ENCODE measurements at places on chromosomes 13 and 19. TPM values are rescaled to one million over a fixed set of nuclear protein-coding genes. Genes with fewer than 3 reads are reported as not detected.

Gene KLF2
- 27.0 TPM for total RNA-seq

Gene LSR
- 10.2 TPM for total RNA-seq

Gene SHISA2
- not detected for total RNA-seq

Gene KL
- 0.05 TPM for total RNA-seq

Gene INSL3
- 0.52 TPM for total RNA-seq

Gene NCR1
- not detected for total RNA-seq

Gene SRRM5
- 0.71 TPM for total RNA-seq

Gene RYR1
- 6.8 TPM for total RNA-seq

Gene TM9SF2
- total RNA-seq: 60.2 TPM

Gene FFAR1
- 0.07 TPM for total RNA-seq

Gene NKPD1
- total RNA-seq: 0.78 TPM

All from A549 treated with Hydrocortisone at 1 μM for 4 hours (cell line).